ENCODE measurements at places on chromosomes 11 and 22.

GRCh38 chr11:11965192-11965591 is 43.2 kb downstream of the DKK3 start:
- no peak for DNase-seq

DNA sequence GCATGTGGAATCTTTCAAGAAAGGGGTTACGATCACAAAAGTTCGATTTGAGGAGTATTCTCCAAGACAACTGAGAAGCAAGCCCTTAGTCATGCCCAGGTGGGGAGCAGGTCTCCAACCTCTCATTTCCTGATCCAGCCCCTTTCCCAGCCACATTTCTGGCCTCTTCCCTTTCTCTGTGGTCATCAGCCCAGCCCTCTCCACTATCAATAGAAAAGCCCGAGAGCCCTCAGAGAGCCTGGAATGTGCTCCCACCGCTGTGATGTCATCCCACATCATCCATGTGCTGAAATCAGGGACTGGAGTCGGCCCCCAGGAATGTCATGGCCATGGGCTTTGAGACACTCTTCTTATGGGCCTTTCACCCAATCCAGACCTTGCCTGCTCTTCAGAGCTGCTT is 62.6 kb downstream of the KCNJ1 start:
- DNase-seq, result no peak

- no peak for DNase-seq
These were observed 67.9 kb upstream of the WNT7B start for GRCh38 chr22:46044621-46045458.

GRCh38 chr11:27392278-27393114 is 29.5 kb upstream of the CCDC34 start:
- DNase-seq, result no peak

- no peak for DNase-seq
These were observed 23.5 kb downstream of the MUC6 start for GRCh38 chr11:1012740-1013630.

GRCh38 chr11:1831338-1832210 is 3.2 kb upstream of the SYT8 start:
- no peak for DNase-seq

- no peak for DNase-seq
These were observed 7.7 kb downstream of the NHERF4 start for GRCh38 chr11:119193001-119193400.

- no peak for DNase-seq
These were observed 12.2 kb downstream of the OR5J2 start for GRCh38 chr11:56188602-56189001.

- no peak for DNase-seq
These were observed 294 bp upstream of the MTMR3 start for GRCh38 chr22:29882716-29883044.

GRCh38 chr22:39360674-39361413 is 11.1 kb downstream of the SYNGR1 start:
- DNase-seq, result no peak

DNA sequence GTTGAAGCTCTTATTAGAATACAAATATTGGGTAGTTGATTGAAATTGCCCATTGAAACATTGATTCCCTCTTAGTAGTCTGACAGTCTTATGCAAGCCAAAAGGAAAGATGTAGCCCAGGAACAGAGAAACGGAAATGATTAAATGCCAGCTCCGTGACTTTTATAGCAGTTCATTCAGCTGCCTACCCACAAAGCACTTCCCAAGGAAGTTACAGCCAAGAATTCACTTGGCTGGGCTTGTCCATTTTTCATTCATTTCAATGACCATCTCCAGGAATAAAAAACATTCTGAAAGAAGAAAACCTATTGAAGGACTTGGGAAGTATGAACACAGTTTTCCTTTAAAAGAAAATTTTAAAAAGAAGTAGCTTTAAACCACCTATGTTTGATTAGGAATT is 62.0 kb downstream of the NCAM1 start:
- DNase-seq, result no peak

- DNase-seq, result no peak
These were observed 93.8 kb downstream of the NECTIN1 start for GRCh38 chr11:119635041-119635740.

GRCh38 chr11:45494738-45495137 is 170.7 kb downstream of the CHST1 start:
- no peak for DNase-seq

DNA sequence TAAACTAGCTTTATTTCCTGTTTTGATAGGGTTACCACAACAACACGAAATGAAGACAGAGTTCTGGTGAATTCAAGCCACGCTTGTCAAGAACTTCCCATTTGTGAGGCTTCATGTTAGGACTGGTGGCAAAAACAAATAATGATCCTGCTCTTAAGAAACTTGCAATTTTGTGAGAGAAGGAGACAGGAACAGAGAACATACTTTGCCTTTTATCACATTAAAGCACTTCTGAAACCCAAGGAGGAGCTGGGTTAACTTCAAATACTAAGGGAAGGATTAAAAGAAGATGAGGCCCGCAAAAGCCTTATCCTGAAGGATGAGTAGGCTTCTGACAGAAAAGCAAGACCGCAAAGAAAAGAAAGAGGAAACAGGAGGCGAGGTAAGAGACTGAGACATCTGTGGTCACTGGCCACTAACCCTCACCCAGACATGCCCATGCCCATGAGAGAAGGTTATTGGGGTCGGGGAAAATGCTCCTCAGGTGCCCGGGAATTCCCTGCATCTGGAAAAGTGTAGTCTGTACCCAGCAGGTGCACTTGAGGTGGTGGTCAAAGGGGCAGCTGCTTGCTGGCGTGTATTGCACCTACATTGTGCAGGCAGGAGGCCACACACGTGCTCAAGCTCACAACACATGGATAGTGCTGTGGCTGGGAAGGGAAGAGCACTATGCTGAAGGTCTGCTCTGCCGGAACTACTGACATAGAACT is 50.5 kb downstream of the MAPK1 start:
- DNase-seq, result peak; percentile 7

- no peak for DNase-seq
These were observed 80.7 kb downstream of the MN1 start for GRCh38 chr22:27720860-27721259.

DNA sequence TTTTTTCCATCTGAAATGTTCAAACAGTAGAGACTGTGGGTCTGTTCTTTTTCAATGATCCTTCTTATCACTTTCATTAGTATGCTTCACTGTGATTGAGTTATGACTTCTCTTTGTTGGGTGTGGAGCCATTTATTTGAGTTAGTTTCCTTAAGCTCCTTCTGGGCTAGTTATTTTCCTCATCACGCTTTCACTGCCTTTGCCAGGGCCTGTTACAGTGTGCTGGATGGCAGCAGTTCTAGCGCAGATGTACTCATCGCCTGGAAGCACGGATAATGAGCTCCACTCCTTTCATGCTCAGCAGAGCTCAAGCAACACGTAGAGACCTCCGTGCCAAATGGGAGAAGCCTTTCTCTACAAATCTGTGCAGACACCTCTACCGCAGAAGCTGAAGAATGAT is 7.0 kb upstream of the ARHGAP42 start:
- no peak for DNase-seq

DNA sequence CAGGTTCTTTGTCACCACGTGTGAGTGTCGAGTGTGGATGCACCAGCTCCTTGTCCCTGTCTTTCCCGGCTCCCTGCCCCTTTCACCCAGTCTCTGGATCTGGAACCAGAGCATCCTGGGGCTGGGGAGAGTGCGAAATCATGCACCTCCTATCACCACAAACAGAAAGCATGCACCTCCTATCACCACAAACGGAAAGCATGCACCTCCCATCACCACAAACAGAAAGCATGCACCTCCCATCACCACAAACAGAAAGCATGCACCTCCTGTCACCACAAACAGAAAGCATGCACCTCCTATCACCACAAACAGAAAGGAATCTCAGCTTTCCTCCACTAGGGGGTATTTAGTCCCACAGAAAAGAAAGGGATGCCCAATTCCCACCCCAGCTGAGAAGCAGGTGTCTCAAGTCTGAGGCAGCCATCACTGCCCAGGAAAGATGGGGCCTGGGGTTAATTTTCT is 5.9 kb upstream of the GLB1L3 start:
- no peak for DNase-seq

GRCh38 chr11:16881074-16881709 is 133.0 kb downstream of the PLEKHA7 start:
- no peak for DNase-seq

DNA sequence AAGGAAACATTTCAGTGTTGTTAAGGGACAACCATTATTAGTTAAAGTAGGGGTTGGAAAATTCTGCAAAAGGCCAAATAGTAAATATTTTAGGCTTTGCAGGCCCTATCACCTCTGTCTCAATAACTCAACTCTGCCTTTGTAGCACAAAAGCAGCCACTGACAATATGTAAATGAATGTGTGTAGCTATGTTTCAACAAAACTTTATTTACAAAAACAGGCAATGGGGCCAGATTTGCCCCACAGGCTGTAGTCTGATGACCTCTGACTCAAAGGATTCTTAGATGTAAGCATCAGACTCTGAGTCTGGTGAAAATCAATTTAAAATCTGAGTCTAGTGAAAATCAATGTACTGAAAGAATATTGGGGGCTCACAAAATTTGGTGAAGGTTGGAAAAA is 50.3 kb downstream of the PAK1 start:
- DNase-seq, result no peak

DNA sequence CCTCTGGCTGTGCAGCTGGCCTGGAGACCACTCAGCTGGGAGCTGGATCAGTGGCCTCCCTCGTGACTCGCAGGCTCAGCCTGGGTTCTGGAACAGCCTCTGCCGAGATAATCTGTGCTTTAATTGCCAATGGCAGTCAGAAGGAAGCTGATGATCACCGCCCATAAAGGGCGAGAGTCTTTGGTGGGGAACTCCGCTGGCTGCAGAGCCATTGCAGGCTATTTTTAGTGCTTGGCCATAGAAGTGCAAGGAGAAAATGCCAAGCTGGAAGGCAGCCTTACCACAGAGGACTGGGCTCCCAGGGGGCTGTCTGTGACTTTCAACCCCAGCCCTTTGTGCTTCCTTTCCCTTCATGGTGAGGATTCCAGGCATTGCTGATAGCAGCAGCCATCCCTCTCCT is 62.2 kb upstream of the TENM4 start:
- DNase-seq, result no peak

DNA sequence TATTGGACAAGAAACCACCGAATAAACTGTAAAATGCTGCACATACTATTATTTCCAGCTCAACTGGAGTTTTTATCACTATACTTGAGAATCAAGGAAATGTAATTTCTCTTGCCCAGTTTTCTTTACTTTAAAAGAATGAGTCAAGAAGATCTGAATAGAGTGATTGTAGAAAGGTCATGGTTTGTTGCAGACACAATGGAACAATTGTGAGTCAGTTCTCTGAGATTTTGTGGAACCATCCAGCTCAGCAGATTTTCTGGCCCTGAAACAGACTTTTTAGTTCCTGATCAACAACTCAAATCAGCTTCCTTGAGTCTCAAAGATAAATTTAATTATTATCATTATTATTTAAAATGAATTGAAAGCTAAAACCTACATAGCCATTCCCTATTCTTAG is 1.3 kb downstream of the TCN1 start:
- no peak for DNase-seq

DNA sequence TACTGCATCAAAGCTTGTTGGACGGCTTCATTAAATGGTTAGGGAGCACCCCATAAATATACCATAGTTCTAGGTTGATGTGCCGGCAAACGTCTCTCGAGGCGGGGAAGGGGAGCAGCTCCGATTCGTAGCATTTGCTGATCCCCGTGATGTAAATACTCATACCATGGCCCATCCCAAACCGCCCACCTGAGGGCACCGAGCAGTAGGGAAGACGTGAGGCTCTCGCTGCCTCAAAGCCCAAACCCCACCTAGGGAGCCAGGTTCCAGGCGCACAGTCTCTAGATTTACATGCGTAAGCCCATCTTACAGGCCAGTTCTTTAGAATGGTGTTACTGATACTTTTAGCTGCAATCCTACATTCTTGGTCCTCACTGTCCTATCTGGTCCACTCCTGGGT is 124.0 kb downstream of the FEZ1 start:
- no peak for DNase-seq

- DNase-seq, result no peak
These were observed 12.6 kb downstream of the LRRC75B start for GRCh38 chr22:24580276-24580675.

GRCh38 chr22:28259774-28260312 is 340.8 kb upstream of the PITPNB start:
- no peak for DNase-seq

DNA sequence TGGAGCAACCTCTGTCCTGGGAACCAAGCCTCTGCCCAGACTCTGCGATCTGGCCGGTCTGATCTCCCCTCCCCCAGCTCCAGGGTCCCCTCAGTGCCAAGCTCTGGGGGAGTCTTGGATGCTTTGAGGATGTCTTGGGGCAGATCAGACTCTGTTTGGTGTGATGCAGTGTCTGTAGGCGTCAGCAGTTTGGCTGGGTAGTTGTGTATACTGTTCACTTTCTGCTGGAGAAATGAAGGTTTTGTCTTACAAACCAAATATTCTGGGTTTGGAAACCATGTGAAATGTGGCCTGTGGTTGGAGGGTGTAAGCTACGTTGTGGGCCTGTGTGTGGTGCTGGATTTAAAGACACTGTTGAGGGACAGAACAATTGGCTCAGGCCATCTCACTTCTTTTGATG is 4.6 kb downstream of the INSC start:
- DNase-seq, result no peak

DNA sequence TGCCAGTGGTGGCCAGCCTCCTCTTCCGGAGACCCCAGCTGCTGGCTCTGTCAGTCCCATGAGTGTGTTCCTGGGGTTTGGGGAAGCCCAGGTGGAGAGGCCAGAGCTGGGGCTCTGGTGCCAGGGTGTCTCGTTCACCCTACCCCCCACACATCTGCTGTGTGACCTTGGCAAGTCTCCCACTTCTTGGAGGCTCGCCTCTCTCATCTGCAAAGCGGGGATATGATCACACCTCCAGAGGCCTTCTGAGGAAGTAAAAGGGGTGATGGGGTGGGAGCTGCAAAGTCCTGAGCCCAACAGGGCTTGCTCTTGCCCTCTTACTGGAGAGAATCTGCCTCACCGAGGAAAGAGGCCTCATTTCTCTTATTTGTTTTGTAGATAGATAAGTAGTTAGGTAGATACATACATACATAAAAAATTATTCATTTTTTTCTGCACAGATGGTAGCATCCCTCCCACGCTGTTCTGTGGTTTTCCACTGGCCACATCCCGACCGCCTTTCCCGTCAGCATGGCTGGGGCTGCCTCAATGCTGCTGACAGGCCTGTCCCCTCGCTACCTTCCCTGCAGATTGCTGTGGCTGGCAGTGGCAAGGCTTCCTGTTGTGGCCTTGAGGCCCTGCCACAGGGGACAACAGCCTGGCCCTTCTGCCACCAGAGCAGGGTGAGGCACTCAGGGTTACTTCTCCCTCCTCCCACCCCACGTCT is 23.9 kb downstream of the MYO7A start:
- DNase-seq, result peak; percentile 45

- no peak for DNase-seq
These were observed 265.3 kb downstream of the OPCML start for GRCh38 chr11:133266986-133267385.

DNA sequence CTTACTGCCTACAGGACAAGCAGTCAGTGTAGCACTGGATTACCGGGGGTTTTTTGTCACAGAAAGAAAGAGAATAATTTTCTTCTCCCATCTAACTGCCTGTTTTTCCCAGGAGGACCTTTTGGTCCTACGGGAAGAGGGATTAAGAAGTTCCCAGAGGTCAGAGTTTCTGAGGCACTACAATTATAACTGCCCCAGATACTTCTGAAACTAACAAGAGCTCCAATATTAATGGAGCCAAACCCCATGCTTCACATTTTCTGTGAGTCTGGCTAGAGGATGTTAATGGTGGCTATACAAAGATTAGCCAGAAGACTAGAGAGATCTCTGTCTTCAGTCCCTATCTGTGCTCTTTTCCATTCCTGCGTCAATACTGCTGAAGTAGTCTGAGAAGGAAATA is at the start of gene OR56A3:
OR56A3 (plus strand) TSS at position 301 of the 400 bp plus-strand sequence. CDS start 5,096 bp downstream, outside the sequence.
- no peak for DNase-seq

GRCh38 chr11:71992136-71992730 is 6.5 kb upstream of the IL18BP start:
- DNase-seq, result no peak

All from stimulated activated CD4-positive, alpha-beta T cell treated with anti-CD3 and anti-CD28 coated beads, TNF-alpha, amount 100 ng/mL, for 48 hours (primary cell).